ENCODE measurements at places on chromosomes 3 and 15.

DNA sequence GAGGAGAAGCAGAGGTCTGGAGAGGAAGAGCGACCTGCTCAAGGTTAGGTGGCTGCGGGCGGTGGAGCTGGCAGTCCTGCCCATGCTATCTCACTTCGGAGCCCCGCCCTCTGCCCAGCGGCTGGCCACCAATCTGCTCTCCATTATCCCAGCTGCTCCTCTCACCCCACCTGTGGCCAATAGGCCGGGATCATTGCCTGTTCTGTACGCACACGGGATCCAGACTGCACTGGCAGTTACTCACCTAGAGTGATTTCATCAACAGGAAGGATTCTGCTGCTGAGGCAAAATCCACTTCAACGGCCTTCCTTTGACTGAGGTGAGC lies 100.6 kb downstream of the TLE3 start:
- DNase-seq = no peak

GRCh38 chr3:85780806-85781205 lies 822.0 kb downstream of the CADM2 start:
- DNase-seq = no peak

DNA sequence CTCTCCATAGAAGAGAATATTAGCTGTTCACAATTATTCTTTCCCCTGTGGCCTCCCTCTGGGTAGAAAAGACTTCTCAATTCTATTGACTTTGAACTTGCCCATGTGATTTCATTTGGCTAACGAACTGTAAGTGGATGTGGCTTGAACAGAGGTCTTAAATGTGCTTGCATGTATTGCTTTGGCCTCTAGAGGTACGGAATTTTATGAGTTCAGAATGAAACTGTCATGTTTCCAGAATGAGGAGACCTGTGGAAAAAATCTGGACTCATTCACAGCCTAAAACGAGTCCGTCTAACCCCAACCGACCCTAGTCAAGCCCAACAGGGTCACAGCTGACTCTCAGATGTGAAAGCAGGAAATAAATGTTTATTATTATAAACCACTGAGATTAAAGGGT lies 596.7 kb upstream of the UBE2E2 start:
- DNase-seq = no peak

DNA sequence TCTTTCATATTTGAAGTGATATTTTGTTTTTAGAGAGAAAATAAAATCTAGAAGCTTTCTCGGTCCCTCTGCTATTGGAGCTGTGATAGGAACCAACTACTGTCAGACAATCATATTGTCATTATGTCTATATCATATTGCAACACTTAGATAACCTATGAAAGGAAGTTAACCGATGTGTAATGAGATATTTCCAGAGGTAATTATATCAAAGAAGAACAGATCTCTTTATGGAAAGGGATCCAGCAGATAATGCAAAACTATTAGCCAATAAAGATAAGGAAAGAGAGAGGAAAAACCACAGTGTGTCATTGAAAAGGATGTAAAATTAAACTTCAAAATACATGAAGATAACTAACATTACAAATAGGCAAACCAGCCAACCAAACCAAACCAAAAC lies 529.1 kb upstream of the CCDC54 start:
- no peak for DNase-seq

DNA sequence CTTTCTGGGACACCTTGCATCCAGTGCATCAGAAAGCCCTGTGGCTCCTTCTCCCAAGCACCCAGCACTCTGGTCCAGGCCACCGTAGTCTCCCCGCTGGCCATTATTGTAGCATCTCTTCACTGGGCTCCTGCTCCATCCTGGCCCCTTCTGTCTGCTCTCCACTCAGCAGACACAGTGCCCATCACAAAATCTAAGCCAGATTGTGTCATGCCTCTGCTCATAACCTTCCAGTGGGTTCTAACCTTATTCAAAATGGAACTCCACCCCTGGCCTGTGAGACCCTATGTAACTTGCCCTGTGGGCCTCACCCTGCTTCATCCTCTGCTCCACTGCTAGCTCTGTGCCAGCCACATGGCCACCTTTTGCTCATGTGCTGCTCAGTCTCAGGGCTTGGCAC lies 31.7 kb upstream of the PRR23E start:
- no peak for DNase-seq

GRCh38 chr15:41115652-41116115 lies 396 bp downstream of the INO80 start:
- peak; percentile 44 for DNase-seq

- no peak for DNase-seq
Measured at GRCh38 chr3:54939557-54940300, 11.9 kb upstream of the LRTM1 start.

DNA sequence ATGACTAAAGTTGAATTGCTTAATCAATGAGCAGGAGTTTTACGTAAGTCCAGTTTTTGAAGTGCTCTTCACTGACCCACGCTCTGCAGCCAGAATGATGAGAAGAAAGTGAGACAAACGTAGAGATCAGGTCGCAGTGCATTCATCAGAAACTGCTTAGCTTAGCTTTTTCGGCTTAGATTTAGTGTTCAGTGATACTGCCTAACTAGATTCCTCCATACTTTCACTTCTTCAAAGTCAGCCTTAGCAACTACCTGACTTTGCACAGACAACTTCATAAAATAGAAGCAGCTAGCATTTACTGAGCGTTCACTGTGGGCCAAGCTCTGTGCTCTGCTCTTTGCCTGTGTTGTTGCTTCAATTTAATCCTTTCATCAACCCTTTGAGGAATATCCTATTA lies 116.1 kb downstream of the KCNH8 start:
- no peak for DNase-seq

- DNase-seq = no peak
Measured at GRCh38 chr15:83113881-83114674, 6.6 kb downstream of the TM6SF1 start.

GRCh38 chr3:128554100-128554464 lies 61.1 kb upstream of the GATA2 start:
- peak; percentile 44 for DNase-seq

DNA sequence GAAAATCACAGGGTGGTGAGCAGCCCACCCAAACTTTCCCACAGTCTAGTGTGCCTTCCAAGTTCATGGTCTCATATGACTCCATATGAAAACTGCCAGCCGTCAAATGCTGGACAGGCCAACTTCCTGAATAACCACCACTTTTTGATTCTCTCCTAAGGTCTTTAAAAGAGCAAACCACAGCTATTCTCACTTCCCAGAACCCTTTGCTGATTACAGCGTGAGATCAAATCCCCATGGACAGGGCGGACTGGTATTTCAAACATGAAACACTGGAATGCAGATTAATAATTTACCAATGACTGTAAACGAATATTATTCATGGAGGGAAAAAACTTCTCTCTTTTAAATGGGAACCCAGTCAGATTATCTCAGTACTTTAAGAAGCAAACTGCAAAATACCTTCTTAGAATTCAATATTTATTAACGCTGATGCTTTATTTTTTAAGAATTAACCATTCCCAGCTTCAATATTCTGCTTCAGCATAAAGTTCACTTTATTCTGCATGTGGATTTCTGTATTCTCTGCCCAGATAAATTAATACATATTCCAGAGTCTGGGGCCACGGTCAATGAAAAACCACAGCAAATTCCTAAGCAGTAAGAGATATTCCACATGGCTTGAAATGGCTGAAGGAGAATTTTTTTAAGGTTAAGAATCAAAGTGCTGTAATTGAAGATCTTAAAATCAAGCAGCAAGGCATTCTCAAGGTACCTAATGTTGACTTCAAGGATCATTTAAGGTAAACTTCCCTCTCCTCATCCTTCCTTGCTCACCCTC lies 42.9 kb downstream of the MYO1E start:
- DNase-seq = peak; percentile 29

GRCh38 chr3:123102826-123103225 lies 36.0 kb downstream of the PDIA5 start:
- DNase-seq = peak; percentile 24

DNA sequence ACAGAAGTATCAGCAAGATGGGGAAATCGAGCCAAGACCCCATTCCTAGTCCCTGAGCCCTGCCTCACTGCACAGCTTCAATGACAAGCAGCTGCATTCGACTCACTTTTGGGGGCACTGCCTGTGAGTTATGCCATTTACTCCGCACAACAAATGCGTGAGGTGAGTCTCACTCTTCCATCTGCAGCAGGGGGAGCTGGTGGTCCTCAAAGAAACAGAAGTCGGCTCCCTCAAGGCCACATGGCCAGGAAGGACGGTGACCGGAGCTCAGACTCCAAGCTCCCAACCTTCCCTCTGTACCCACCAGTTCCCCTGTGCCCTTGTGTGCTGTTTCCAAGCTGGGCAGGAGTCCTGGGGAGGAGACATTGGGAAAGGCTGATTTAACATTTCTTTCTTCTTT lies 127.7 kb upstream of the IQSEC1 start:
- peak; percentile 18 for DNase-seq

- DNase-seq = no peak
Measured at GRCh38 chr3:16090706-16091105, 83.8 kb upstream of the GALNT15 start.

GRCh38 chr3:143791386-143791785 lies 56.9 kb downstream of the SLC9A9 start:
- DNase-seq = no peak

DNA sequence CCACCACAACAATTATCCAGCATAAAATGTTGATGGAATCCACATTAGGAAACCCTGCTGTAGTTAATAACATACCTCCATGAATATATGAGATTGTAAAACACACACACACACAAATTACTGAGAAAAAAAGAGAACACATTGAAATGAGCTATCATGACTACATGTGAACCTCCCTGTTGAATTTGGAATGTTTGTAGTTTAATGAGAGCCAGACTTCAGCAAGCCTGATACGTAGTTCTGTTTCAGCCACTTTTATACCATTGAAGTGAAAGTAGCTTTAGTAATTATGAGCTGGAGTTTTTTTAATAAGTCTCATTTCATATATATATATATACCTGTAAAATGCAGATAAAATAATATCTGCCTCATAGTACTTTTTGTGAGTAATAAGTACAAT lies 1146.4 kb downstream of the NAALADL2 start:
- DNase-seq = no peak

DNA sequence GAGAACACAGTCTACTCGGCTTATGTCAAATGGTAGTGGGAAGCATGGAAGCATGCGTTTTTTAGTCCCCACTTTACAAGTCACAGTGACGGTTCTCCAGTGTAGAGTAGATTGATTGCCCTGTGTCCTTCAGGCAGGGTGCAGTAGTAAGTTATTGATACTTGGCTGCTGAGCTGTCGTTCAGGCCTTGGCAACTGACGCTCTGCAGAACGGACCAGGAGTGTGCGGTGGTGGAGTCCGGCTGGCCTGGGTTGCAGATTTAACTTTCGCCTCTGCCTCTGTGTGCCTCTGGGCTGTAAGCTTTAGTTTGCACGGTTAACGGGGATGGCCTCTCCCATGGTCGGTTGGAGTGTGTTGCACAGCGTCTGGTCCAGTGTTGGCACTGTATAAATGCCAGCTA lies 58.6 kb downstream of the IGF1R start:
- no peak for DNase-seq

DNA sequence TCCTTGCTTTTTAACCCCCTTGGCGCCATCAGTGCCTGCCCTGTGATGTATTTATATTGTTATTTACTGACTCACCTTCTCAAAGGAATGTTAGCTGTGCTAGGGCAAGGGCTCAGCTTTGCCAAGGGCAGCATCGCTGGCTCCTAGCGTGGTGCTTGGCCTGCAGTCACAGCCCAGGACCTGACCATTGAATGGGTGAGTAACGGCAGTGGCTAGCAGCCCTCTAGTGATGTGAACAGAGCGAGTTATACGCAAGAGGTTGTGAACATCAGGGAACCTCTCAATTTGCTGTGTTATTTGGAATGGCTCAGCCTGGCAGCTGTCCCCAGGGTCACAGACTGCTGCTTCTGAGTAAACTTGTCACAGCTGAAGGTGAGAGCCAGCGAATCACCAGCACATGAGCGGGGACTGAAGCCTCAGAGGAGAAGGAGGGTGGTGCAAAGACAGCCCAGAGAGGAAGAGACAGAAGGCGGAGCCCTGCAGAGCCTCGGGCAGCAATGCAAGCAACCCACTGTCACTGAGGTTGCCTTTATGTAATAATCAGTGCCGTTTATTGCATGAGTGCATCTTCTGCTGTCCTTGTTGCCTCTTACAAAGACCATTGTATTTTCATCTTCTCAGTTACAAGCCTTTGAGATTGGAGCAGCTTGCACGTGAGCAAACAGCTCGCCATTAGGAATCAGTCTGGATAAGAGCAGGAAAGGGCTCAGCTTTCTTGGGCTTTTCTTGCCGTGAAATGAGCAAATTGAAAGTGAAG lies 158.3 kb downstream of the SLCO3A1 start:
- no peak for DNase-seq

DNA sequence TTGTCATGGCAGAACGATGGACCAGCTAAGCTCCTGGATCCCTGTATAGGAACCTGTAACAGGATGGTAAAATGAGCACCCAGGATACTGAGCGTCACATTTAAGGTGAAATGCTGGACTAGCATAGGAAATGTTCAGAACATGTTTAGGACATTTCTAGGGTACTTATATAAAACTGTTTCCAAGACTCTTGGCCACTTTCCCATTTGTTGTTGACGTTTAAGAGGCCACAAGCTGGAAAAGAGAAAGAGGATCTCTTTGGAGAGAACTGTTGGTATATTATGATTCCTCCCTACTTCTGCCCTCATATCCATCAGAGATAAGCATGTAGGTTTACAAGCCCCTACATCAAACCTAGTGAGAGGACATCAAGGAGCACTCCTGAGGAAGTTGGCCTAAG lies 57.5 kb downstream of the SCN11A start:
- no peak for DNase-seq

GRCh38 chr15:38130740-38131498 lies 121.7 kb upstream of the SPRED1 start:
- DNase-seq = peak; percentile 90

DNA sequence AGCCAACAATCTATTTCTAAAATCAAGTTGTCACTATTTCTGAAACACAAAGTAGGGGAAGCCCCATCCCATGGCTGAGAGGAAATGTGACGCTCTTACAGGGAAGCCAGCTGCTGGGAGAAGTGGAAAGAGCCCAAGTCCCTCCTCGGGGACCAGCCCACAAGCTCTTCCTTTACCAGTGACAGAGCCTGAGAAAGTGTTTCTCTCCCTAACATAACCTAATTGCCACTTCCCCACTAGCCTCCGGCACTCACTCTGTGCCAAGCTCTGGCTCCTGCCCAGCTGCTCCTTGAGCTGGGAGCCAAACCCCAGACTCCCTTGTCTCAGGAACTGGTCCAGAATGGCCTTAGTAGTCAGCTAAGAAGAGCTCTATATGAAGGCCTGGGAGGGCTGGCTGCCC lies 42.9 kb downstream of the TNFAIP8L3 start:
- DNase-seq = peak; percentile 81

- no peak for DNase-seq
Measured at GRCh38 chr3:160401291-160402095, 2.0 kb downstream of the SMC4 start.

DNA sequence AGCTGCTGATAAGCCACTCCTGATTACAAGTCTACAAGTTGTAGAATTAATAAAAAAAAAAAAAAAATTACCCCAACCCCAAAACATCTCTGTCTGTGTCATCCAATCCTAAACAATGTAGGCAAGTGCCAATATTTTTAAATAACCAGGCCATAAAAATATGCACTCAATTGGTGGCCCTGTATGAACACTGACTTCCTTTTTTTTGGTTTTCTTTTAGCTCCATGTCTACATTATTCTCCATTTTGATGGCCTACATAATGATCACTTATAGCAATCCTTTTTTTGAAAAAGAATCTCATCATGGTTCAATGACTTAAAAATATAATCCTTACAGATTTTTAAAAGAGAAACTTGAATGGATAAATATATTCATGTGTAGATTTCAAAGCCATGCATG lies 72.1 kb downstream of the FOXP1 start:
- no peak for DNase-seq
